ENCODE measurements at places on chromosomes 7 and 10.

DNA sequence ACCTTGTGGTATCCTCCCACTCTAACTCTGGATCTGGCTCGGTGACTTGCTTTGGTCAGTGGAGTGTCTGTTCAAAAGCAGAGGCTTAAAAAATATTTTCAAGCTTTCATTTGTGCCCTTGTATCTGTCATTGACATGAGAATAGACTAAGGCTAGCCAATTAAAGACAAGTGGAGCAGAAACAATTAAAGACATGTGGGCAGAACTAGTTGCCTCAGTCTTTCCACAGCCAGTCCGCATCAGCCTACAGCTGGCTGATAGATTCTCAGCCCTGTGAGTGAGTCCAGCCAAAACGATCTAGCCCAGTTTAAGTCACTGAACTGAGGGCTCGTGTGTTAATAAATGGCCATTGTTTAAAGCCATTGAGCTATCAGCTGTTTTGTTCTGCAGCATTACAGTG, 185.2 kb upstream of the DGKB start:
- DNase-seq, result no peak

DNA sequence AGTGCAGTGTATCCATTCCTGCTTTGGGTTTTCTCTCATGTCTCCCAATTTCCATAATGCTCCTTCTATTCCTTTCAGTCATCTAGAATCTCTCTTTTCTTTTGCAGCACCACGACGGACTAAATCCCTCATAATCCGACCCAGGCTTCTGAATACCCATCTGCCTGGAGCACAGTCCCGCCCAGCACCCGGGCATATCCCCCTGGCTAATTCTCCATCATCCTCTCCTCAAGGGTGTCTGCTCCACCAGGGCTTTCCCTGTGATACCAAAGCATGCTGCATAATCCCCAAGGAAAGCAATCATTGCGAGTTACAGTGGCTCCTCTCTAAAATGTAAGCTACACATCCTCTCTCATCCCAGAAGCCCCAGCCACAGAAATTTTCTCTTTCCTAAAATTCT, 321.9 kb downstream of the CCDC3 start:
- DNase-seq, result no peak

DNA sequence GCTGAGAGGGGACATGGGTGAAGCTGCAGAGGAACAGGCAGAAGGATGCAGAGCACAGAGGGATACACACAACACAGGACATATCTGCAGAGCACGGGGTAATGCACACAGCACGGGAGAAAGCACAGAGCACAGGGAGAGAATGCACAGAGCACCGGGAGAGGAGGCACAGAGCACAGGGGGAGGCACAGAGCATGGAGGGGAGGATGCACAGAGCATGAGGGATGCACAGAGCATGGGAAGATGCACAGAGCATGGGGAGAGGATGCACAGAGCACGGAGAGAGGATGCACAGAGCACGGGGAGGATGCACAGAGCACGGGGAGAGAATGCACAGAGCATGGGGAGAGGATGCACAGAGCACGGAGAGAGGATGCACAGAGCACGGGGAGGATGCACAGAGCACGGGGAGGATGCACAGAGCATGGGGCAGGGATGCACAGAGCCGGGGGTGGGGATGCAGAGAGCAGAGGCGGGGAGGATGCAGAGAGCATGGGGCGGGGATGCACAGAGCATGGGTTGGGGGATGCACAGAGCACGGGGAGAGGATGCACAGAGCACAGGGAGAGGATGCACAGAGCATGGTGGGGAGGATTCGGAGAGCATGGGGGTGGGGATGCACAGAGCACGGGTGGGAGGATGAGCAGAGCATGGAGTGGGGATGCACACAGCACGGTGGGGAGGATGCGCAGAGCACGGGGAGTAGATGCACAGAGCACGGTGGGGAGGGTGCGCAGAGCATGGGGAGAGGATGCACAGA, 230.0 kb downstream of the ADAM12 start:
- no peak for DNase-seq

DNA sequence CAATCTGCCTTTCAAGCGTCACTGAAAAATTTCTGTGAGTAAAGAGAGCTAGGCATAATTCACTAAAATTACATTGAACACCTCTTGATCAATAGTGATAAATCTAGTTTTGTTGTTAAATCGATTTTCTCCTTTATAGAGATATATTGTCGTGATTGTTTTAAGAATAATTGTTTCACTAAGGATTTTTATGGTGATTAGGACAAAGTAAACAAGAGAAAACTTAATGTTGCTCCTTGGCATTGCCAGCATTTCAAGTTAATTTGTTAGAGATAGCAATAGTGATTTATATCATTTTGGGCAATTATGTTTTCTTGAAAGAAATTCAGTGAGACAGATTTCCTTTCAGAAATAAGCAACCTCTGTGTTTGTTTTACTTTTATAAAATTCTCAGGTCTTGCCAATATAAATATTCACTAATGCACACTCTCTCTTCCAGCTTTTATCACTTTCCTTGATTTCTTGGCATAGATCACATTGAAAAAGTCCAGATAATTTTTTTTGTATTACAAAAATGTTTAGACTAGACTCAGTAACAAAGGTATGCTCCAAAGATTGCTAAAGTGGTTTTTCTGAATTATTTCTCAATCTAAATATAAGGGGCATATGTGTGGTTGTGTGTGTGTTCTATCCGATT, 538.7 kb downstream of the TFEC start:
- DNase-seq, result no peak

GRCh38 chr7:36287371-36288241, 102.1 kb upstream of the ANLN start:
- DNase-seq, result no peak

GRCh38 chr7:29950480-29950879, 39.1 kb downstream of the SCRN1 start:
- DNase-seq, result no peak

DNA sequence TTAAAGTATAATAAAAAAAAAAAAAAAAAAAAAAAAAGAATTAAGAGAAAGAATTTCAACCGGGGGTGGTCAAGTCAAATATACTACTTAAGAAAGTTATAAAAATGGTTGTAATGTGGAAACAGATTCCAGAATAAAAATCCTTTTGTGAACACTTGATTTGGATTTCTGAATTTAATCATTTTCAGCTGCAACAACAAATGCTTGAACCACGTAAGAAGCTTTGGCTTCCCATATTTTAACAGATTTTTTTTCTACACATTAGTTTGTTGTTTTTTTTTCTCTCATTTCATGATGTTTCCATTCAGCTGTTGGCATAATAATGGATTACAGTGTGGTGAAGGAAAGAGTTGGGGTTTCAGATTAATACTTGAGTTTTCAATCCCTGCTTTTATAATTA, 137.3 kb upstream of the AGR3 start:
- no peak for DNase-seq

GRCh38 chr10:105023211-105024111, 382.4 kb downstream of the SORCS3 start:
- no peak for DNase-seq

- no peak for DNase-seq
Observed at GRCh38 chr10:5804386-5804785, 8.8 kb downstream of the GDI2 start.

DNA sequence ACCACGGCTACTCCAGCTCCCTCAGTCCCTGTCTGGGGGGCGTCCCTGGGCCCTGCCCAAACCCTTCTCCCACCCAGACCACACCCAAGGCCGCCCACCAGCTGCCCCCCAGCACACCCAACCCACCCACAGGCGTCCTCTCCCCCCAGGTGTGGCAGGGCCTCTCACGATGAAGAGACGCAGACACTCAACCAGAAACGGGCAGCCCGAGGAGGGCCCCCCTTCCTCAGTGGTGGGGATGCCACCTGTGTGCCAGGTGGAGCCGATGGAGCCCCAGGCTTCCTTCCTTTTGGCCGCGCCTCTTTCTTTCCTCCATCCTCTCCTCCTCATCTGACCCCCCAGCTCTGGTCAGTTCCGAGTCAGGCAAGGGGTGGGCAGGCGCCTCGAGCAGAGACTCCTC, 28.7 kb downstream of the ADGRA1 start:
- DNase-seq, result no peak

Data from NCI-H460 (cell line).